AG04449 (cell line): ENCODE measurements at places on chromosomes 3 and 15.

DNA sequence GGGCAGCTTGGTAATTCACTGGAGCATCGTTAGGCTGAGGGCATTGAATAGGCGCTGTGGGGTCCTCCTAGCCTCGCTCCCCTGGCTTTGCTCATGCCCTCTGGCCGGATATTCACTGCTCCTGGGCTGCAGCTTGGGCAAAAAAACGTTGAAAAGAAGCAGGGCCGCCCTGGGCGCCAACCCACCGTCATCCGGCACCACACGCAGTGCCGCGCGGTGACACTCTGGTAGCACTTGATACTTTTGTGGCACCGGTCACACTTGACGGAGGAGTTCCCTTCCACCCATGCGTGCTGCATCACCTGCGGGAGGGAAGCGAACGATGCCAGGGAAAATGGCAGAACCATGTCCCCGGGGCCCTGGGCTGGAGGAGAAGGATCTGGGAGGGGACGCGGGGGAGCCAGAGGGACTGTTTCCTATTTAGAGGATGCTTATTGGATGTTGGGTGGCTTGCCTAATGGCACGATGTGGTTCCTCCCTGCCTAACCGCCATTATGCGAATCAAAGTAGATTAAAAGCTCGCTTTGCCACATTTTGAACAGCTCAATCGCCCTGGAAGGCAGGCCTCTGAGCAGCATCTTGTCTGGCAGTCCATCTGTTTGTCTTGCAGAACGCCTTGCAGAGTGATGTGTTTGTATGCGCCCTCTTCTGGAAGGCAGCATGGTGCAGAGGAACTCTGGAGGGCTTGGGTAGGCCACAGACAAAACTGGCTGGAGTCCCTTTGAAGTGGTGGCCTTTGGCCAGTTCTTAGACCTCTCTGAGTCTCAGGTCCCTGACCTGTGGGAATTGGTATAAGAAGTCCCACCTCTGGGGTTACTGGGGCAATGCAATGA lies 93.2 kb downstream of the DGKG start:
- DNase-seq: no peak

GRCh38 chr3:43296565-43296964 lies 10.2 kb downstream of the SNRK start:
- no peak for DNase-seq

DNA sequence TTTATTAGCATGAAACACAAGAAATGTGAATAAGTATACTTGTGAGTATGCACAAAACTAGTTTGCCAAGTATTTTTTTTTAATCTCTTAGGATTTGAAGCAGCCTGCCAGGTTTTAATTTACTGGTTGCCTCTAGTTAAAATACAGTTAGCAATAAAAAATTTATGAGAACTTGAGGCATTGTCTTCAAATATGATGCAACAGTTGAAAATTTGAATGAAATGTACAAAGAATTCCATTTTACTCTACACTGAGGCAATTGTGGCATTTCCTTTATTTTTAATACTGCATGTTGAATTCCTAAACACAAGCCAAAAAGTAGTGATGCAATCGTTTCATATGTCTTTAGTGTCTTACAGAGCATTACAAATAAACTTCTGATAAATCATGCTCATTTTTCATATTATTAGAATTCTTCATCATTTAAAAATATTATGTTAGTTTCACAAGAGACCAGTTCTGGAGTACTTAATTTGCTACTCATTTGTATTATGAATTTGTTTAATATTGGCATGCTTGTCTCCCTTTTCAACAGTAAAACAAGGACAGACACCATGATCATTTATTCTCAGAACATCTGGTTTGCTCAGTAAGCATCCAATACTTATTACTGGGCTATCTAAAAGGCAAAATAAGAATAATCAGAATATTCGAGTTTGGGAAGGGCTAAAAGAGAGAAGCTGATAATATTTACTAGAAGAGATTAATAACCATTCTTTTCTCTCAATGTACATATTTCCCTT lies 124.8 kb upstream of the PTX3 start:
- peak; percentile 94 for DNase-seq

GRCh38 chr15:58312031-58312430 lies 119.8 kb upstream of the LIPC start:
- no peak for DNase-seq

DNA sequence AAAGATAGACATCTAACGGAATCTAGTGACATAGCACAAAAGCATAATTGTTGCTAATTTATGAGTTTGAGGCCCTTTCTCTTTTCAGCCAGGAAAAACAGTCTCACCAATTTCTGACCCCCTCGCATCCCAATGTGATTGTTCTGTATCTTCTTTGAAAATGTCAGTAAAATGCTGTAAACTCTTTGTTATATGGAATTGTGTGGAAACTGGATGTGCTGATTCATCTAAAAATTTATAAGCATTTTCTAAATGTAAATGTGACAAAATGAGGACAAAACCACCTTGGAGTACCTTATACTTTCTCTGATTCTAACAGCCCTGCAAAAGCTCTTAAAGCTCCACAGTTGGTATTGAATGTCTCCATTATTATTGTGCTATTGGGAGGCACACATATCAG lies 70.9 kb upstream of the MME start:
- no peak for DNase-seq

- peak; percentile 70 for DNase-seq
Measured at GRCh38 chr15:73989001-73989798, 2.9 kb downstream of the STOML1 start.

DNA sequence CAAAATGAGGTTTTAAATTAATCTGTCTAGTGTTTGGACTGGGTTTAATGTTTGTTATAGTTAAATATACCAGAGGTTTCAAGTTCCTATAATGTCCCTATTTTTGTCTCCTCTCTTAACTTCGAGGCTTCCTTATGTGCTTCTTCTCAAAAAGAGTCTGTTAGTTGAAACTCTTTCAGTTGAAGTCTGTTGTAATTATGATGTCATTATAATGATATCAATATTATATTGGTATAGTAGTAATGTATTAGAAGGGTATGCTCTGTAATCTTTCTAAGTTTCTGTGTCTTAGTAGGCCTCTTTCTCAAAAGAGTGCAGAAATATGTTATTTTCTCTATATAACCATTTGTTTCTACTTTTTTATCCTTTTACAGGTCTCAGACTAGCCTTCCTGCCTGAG lies 1148.0 kb downstream of the NSUN3 start:
- no peak for DNase-seq

- no peak for DNase-seq
Measured at GRCh38 chr3:59538753-59539432, 489.1 kb upstream of the CFAP20DC start.

- DNase-seq: no peak
Measured at GRCh38 chr3:55939287-55939686, 452.2 kb upstream of the WNT5A start.

DNA sequence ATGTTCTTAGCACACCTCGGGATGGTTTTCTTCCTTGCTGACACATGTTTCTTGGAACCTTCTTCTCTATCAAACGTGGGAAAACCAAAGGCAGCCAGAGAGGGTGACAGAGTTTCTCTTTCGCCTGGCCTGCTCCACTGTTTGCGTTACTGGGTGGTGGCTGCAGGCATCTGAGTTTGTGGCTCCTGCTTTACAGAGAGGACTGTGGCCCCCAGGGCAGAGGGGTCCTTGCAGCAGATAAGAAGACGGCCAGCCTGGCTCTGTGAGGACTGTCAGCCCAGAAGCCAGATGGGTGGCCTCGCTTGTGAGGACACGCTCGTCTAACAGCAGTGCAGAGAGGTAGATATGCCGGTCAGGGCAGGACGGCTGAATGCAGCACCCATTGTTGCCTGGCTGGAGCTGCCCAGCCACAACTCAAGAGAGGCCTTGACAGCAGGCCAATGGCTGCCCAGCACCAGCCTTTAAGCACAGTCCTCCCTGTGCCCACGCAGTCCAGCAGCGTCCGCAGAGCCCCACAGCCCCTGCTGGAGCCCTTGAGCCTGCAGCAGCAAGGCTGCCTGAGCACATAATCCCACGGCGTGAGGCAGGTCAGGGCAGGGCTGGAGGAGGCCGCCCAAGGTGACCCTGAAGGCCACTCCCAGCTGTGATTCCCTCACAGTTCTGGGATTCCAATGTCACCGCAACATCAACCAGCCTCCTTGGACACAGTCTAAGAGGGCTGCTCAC lies 15.0 kb upstream of the SPTBN5 start:
- no peak for DNase-seq

DNA sequence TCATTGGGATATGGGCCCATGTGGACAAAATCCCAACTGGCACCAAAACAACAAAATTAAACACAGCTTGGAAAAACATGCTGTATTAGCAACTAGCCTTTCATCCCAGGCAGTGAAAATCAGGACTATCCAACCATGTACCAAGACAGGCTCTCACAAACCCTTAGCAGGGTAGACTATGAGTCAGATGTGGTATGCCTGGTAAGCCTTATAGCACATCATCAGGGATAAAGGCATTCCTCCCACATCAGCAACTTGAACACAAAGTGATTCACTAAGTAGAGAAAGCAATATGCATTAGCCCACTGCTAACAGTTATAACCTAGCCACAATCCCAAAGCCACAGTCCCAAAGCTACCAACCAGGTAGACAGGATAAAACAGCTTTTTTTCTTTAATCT lies 8.0 kb downstream of the CEP152 start:
- peak; percentile 90 for DNase-seq

DNA sequence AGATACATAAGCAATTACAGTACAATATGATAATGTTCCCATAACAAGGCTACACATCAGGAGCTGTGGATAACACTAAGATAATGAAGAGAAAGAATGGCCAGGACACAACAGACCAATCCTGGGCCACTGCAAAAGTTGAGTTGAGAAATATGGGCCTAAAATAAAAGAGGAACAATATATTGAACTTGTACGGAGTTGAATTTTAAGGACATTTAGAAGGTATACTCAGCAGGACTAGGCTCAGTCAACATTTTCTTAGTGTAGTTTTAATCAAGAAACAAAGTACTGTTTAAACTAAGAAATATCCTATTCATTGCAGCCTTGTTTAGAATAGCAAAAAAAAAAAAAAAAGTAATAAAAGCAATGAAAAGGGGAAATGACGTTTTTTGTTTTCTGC lies 24.3 kb downstream of the HERC1 start:
- no peak for DNase-seq

DNA sequence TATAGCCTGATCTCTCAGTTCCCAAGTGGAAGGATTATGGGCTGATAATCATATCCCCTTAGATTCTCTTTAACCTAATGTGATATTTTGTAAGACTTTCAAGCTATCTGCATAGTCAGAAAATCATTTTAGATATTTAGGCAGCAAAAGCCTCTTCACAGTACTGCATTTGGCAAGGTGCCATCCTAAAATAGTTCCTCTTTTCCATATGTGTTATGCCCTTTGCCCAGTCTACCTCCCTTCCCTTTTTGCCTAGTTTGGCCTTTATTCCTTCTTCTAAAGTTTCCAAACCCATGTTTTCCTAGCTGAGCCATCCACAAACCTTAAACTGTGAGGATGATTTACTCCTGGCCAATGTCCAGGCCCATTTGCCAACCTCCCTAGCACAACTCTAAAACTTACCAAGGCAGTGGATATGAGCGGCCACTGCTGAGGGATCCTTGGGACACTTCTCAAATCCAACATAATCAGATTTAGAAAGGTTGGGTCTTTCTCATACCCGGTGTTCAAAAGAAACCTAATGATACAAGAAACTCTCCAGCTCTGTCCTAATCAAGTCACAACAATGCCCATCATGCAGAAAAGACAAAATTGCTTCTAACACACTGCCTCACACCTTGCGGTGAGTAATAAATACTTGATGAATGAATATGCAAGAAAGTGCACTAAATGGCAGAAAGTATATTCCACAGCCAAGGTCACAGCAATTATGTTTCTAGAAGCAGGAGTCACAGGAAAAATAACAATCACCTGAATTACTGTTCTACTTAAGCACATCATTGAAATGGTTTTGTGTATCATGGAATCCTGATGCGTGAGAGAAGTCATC lies 493.9 kb downstream of the NLGN1 start:
- no peak for DNase-seq

GRCh38 chr3:116083683-116084082 lies 361.6 kb downstream of the LSAMP start:
- DNase-seq: no peak

GRCh38 chr3:41716471-41716870 lies 245.4 kb downstream of the ULK4 start:
- no peak for DNase-seq

- no peak for DNase-seq
Measured at GRCh38 chr3:122868322-122868721, 73.5 kb downstream of the SLC49A4 start.

DNA sequence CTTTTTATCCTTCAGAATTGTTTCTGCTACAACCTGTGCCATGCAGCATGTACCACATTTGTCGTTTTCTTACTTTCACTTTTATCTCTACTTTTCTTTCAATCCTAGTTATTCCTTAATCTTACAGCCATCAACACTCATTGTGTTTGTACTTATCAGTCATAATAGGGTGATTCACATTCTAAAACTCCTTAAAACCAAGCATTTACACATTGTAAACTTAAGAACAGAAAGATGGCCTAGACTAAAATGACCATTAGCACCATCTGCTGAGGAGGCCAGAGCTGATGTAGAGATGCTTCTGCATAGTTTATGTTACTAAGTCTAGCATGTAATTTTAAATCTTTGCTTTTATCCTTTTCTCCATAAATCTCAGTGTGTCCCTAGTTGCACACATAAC lies 25.5 kb downstream of the EIF2AK4 start:
- no peak for DNase-seq

DNA sequence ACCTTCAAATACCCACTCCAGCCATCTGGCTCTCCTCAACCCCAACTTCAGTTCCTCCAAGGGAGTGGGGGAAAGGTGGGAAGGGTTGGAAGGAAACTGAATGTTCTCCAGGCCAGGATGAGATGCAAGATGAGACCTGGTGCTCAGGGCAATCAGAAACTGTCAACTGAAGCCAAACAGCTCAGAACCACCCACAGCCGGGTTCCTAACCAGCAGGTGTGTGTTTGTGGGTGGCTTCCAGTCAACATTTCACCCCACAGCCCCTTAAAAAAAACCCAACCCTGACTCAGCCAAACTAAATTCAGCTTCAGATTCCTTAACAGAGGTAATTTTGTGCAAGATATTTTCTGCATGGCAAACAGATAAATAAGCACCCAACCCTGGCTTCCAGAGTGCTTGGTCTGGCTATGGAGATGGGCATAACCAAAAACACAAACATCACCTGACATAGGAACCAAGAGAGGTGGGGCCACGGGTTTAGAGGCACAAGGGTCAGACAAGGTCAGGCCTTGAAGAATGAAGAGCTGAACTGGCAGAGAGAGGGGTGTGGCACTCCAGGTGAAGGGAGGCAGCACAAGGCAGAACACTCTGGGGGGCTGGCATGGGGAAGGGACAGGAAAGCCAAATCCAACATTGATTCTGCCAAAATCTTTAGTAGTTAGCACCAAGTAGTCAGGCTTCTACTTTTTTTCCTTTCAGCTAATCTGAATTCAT lies 34.7 kb downstream of the ZNF445 start:
- DNase-seq: no peak

- no peak for DNase-seq
Measured at GRCh38 chr3:162489853-162490252, 993.2 kb downstream of the OTOL1 start.

DNA sequence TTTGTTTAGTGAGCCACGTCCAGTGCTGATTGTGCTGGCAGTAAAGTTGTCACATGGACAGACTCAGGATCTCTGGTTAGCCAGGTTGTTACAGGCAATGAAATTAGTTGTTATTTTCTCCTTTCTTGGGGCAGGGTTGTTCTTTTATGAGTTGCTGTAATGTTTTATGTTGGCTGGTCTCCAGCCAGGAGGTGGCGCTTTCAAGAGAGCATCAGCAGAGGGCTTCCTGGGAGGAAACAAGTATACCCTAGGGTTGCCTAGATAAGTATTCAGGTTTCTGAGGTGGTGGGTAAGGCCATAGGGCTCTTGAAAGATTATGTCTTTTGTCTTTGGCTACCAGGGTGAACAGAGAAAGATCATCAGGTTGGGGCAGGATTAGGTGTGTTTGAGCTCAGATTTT lies 14.5 kb upstream of the CFAP20DC start:
- DNase-seq: no peak

- no peak for DNase-seq
Measured at GRCh38 chr15:80743189-80743833, 35.9 kb upstream of the CEMIP start.
